ENCODE measurements at places on chromosomes 2 and 18. TPM values are rescaled to one million over a fixed set of nuclear protein-coding genes. Genes with fewer than 3 reads are reported as not detected.
A peak's percentile ranks its signal among the peaks of the same experiment; 100 is the strongest.

The AOX1 gene
- 2.4 TPM for total RNA-seq

The NYAP2 gene
- not detected for total RNA-seq

The KLHL30 gene
- not detected for total RNA-seq

The ICA1L gene
- total RNA-seq, result 1.2 TPM

The CNTNAP5 gene
- not detected for total RNA-seq

The CCBE1 gene
- total RNA-seq, result 0.14 TPM

The NETO1 gene
- total RNA-seq, result not detected

The PLEKHH2 gene
- 0.14 TPM for total RNA-seq

The TNFRSF11A gene
- 41.7 TPM for total RNA-seq

The HOXD10 gene
- total RNA-seq, result 15.2 TPM

The CENPA gene
- total RNA-seq, result 5.1 TPM

DNA sequence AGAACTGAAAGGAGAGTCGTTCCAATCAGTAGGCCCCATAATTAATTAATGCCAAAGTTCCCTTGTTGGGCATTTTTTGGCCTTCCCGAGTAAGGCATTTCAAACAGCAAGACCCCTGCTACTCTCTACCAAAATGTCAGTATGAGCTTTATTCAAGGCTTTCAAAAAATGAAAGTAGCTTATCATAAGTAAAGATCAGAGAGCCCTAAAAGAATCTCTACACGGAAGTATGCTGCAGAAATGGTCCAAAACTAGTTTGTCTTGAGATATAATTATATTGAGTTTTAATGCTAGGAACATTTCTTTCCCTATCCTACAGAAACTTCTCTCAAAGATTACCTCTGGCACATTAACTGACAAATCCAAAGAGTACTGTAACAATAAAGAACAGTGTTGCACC lies 43.9 kb downstream of the RTN4 start:
- no peak for DNase-seq

- no peak for DNase-seq
Observed at GRCh38 chr2:124704071-124704925, 679.2 kb downstream of the CNTNAP5 start.

DNA sequence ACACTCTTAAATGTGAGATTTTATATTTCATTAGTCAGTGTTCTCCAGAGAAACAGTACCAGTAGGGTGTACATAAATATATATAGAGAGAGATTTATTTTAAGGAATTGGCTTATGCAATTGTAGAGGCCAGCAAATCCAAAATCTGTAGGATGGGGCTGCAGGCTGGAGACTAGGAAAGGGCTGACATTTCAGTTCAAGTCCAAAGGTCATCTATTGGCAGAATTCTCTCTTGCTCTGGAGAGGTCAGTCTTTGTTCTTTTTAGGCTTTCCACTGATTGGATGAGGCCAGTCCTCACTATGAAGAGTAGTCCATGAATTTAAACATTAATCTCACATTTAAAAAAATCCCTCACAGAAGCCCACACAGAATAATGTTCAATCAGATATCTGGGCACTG lies 170.8 kb upstream of the NCKAP5 start:
- no peak for DNase-seq

DNA sequence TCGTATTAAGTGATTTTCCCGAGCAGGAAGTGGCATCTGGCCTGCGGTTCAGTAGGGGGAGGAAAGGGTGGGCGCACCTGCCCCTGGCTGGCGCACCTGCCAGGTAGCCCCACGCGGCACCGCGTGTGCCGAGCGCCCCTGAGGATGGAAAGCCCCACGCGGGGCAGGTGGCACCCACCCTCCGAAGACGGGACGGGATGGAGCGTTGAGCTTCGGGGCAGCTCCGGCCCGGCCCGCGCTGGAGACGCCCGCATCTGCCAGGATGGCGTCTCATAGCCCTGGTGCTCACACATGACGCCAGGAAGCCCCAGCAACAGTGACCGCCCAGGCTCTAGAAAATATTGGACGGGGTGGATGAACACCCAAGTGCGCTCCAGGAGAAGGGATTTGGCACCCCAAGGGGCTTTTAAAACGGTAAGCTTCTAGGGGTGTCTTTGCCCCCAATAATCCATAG lies 2.5 kb upstream of the NFATC1 start:
- DNase-seq, result peak; percentile 63

DNA sequence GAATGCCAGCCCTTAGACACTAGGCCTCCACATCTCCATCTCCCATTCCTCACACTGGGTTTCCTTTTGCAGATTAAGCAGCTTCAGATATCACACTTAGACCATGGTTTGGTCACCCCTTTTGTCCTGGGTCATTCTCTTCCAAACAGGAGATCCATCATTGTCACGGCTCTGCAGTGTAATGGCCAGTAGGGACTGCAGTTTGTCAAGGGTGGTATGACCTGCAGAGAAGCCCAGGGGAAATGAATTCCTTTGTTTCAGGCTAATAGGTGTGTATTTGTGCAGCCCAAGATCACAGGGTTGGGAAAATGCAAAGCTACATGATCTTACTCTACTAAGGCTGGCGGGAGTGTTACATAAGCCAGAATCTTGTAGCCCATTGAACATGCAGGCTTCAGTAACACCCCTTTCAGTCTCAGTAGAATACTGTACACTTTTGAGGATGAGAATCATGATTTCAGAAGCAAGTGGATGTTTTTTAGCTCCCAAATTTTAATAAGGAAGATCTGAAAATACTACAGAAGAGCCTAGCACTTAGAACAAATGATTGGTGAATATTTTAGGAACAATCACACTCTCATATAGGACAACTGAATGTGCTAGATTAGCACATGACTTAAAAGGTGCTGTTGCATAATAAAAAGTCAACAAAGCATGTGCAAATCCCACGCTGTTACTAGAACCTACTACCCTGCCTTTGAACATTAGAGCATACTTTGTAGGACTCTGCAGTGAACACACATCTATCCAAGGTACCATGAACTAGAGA lies 24.0 kb upstream of the LPIN1 start:
- no peak for DNase-seq

DNA sequence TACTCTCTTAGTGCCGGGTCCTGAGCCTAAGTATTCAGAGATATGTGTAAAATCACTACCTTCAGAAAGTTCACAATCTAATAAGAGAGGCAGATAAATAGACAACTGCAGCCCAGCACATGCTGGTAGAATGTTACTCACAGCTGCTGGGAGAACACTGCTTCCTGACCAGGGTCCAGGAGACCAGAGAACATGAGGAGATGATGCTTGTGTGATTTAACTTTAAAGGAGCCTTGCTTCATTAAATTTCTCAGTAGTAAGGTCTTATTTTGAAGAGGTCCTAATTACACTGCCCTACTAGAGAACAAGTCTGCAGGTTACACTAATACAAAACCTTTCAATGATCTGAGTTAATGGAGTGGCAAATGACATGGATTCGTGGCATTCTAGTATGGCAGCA lies 209.9 kb upstream of the TRIB2 start:
- DNase-seq, result no peak

GRCh38 chr2:130345611-130346010 lies 2.9 kb downstream of the IMP4 start:
- DNase-seq, result no peak

GRCh38 chr2:126751477-126751876 lies 95.5 kb downstream of the GYPC start:
- no peak for DNase-seq

GRCh38 chr2:58429014-58429875 lies 188.1 kb upstream of the FANCL start:
- no peak for DNase-seq

DNA sequence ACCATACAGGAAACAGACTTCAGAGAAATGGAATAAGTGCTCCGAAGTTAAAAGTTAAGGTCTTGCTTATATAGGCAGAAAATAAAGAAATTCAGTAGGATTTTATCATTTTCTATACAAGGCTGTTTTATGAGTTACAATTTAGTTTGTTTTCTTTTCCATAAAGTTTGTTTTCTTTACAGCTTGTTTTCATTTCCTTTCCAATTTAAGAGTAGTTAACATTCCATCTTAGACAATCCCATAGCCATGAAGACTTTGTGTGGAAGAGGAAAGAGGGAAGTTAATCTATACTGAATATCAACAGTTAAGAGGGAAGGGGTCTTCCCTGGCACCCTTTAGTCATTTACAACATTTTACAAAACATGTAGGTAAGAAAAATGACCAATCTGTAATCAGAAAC lies 26.5 kb downstream of the TTC32 start:
- DNase-seq, result no peak

GRCh38 chr18:51656249-51656648 lies 458.8 kb upstream of the MEX3C start:
- DNase-seq, result no peak

GRCh38 chr2:227610123-227610522 lies 4.5 kb downstream of the SCYGR3 start:
- DNase-seq, result no peak

- DNase-seq, result peak; percentile 25
Observed at GRCh38 chr2:152573168-152573567, 144.1 kb downstream of the PRPF40A start.

DNA sequence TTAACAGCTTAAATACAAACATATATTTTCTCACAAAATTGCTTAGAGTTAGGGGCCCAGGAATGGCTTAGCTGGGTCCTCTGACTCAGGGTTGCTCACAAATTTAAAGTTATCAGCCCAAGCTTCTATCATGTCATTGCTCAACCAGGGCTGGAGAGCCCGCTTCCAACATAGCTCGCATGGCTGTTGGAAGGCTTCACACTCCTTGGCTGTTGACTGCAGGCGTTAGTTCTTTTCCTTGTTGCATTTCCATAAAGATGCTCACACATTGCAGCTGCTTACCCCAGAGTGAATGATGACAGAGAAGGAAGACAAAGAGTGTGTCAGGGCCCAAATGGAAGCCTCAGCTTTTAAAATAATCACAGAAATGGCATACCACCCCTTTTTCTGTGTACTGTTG lies 62.9 kb upstream of the TFPI start:
- DNase-seq, result no peak

- DNase-seq, result no peak
Observed at GRCh38 chr2:232927032-232927792, 57.1 kb downstream of the SNORC start.

DNA sequence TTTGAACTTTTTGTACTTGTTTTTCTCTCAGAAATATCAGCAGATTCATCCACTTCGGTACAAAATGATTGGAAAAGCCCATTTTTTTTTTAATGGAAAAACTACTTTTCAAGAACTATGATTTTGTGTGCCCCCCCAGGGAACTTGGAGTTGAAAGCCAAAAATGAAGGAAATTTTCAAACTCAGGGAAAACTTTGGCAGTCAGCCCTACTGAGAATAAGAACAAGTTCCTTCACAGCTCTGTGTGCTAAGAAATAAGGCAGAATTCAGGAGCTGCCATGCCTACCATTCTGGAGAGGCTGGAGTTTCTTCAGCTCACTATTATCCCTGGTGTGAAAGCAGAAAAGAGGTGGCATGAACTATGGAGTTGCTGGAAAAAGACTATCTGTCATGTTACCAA lies 226.0 kb upstream of the SLC35G4 start:
- DNase-seq, result no peak

GRCh38 chr2:209619782-209620181 lies 151.8 kb upstream of the UNC80 start:
- DNase-seq, result peak; percentile 50

DNA sequence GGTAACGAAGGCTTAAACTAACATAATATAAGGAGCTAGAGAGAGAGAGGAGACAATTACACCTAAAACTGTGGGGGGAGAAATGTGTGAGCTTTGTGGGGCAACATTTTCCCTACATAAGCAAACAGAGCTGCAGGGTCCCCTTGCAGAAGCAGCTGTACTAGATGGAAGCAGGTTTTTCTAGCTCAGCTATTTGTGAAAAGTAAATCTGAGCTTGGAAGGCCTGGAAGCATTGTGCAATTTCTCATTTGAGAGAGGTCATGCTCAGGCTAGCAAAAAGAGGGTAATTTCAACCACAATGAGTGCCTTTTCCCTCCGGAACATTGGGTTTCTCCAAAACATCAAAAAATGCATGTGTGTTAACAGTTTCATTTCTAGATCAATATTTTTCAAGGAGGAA lies 130.0 kb downstream of the ARL4C start:
- DNase-seq, result no peak

DNA sequence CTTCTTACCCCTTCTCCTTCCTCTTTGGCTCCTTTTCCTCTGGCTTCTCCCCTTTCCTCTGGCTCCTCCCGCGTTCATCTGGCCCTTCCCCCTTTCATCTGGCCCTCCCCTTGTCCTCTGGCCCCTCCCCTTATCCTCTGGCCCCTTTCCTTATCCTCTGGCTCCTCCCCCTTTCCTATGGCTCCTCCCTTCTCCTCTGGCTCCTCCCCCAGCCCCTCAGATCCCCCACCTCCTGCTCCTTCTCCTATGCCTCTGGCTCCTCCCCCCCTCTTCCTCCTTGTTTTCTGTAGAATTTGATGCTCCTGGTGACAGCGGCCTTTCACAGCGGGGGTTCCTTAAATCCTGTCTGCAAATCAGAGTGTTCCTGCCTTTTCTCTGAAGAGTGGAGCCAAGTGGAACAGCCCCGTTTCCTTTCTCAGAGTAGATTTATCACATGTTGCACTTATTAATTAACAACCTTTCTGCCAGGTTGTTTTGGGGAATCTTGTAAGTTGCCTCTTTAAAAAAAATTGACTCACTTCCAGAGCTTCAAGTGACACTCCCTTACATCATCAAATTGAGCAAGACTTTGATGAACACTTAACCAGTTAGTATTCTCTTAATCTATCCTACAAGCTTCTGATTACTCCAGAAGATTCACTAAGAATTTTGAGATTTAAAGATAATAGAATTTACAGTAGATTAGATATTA lies 27.9 kb downstream of the FABP1 start:
- DNase-seq, result no peak

DNA sequence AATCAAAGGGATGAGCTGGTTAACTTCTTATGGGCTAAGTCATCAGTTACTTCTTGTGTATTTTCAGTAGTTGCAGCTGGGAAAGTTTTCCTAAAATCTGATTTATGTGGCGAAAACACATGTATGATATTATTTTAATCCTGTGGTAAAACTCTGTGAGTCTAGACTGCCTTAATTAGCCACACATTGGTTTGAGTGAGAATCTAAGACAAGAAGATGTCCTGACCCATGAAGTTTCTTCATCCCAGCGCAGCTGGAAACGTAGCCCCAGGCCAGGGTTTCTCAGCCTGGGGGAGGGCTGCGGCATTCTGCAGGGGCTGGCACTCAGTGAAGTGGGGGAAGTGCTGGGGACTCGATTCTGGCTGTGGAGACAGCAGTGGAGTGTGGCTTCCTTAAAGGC lies 44.7 kb upstream of the INHBB start:
- no peak for DNase-seq

DNA sequence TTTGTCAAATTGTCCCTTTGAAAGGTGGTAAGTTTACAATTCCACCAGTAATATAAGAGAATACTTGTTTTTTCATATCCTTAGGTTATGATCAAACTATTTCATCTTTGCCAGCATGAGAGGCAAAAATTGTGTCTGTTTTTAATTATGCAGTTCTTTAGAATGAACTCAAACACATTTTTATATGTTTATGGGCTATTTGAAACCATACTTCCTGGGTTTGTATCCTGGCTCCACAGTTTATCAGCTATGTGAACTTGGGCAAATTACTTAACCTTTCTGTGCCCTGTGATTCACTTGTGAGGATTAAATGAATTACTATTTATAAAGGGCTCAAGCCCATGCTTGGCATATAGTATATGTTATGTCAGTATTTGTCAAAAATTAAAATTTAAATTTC lies 109.4 kb downstream of the TANC1 start:
- peak; percentile 40 for DNase-seq

GRCh38 chr2:61763605-61764034 lies 90.2 kb downstream of the FAM161A start:
- DNase-seq, result peak; percentile 90

GRCh38 chr2:43210467-43211303 lies 15.7 kb downstream of the ZFP36L2 start:
- no peak for DNase-seq

All from dermis blood vessel endothelial cell (primary cell).